ENCODE measurements at places on chromosomes 4 and X.

DNA sequence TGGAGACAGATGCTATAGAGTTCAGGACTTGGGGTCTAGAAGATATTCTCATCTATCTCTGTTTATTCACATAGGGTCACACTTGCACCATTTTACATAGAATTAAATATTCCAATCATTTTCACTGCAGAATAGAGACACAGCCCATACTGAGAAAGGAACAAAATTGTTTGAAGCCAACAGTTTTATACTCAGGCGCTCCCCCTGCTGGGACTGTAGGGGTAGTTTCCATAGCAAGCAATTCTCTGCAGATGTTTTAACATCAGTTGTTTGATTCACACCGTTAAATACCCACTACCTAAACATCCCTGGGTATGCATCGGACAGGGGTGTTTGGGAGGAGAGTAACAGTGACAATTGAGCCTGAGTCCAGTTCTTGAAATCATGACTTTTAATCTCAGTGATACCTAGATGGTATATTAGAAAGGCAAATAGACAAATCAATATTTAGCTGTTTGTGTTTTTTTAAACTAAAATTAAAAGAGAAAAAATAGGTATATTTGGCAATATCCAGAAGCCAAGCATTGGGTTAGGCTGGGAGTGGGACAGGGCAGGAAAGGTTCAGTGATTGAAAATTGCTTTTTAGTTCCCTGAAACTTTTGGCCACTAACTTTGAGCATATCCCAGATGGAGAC lies 33.8 kb downstream of the LONRF3 start:
- peak; percentile 18 for DNase-seq

DNA sequence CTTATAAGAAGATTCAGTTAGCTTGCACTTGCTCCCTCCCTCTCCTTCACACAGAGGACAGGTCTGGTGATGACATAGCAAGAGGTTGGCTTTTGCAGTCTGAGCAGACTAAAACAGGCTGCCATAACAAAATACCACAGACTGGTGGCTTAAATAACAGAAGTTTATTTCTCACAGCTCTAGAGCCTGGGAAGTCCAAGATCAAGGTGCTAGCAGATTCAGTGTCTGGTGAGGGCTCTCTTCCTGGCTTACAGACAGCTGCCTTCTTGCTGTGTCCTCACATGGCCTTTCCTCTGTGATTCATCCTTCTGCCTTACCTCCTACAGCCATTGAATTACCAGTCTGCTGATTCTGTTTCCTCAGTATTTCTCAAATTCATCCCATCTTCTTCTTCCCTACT lies 13.1 kb downstream of the RP2 start:
- no peak for DNase-seq

GRCh38 chr4:101163936-101164335 lies 183.4 kb downstream of the PPP3CA start:
- DNase-seq: no peak

GRCh38 chr4:47791965-47792364 lies 45.9 kb downstream of the CORIN start:
- no peak for DNase-seq

GRCh38 chr4:21697583-21697982 lies 251.0 kb downstream of the KCNIP4 start:
- DNase-seq: no peak

DNA sequence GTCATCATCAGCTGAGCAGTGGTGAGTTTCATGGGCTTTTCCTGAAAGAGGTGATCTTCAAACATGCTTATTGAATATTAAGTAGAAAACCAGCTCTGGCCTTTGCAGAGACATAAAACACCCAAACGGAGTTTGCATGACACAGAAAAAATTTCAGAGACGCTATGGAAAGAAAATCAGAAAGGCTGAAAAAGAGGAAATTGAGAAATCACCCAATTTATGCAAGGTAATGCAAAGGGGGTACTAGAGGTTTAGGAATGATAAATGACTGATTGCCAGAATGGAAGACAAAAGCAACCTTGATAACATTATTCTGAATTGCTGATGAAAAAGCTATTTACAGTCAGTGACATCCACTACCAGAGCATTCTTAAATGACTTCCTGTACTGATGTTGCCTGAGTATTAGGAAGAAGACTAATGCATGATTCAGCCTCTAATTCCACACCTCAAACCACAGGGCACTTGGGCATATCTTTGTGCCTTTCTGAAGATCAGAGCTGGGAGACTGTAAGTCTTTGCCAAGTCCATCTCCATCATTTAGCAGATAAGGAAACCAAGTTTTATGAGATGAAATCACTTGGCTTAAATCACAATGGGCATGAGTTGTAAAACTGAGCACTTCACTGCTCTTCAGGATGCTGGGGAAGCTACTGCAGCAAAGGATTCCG lies 565.7 kb downstream of the PPARGC1A start:
- no peak for DNase-seq

DNA sequence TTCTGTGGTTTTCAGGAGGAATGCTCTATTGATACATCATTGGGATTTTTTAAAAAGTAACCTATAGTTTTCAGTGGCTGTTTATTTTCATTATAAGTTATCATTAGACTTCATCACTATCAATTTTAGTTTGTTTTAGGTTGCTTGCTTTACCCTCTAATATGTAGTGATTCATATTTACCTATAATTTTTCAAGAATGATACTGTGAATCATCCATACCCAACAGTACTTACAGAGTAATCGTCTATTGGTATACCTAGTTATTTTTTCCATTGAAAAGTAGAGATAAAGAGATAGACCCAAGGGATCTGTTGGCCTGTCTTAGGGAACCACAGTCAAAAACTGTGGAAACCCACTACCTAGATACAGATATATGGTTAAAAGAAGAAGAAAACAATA lies 83.3 kb downstream of the KLHL34 start:
- no peak for DNase-seq

DNA sequence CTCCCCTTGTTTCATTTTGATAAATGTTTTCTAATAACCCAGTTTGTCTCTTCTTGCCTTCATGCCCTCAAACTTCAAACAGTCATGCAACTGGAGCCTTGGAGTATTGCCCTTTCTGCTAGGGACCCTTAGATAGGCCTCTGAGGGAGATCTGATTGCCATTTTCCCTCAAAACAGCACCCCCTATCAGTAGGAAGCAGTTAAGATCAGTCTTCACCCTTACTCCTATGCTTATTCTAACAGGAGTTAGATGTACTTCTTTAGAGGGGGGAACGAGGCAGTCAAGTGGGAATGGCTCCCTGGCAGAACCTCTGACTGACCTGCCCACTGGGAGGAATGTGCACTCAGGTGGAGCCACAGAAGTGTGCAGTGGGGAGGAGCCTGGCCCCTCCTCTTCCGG lies 74.1 kb downstream of the FAM47A start:
- no peak for DNase-seq

- no peak for DNase-seq
These were observed 133.8 kb downstream of the PALLD start for GRCh38 chr4:168630445-168631187.

DNA sequence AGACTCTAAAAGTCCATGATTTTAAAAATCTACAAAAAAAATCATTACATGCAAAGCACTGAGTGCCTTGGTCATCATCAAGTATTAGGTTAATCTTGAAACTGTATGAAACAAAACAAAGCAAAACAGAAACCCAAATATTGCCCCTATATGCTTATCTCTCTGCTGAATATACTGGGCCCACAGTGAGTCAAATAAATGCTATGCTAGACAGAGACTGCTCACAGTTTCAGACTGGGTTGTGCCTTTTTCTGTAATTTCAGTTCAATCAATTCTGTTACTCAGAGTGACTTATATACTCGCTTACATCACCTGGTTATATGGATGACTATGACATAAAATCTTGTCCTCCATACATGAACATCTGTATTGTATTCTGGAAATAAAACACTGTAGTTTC lies 257.1 kb upstream of the ACTRT1 start:
- no peak for DNase-seq

DNA sequence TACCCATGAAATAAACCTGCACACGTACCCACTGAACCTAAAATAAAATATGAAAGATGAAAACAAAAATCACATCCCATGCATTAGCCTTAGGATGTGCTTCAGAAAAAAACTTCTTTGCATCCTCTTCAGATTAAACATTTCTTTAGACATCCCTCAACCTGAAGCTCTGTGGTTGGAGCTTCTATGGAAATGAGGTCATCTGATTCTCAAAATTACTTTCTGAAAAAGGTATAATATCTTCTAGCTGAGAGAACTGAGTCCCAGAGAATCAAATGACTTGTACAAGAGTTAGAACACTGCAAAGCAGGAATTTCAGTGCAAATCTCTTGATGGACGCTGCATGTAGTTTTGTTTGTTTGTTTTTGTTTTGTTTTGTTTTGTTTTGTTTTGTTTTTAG lies 19.1 kb upstream of the ANTXR2 start:
- no peak for DNase-seq

DNA sequence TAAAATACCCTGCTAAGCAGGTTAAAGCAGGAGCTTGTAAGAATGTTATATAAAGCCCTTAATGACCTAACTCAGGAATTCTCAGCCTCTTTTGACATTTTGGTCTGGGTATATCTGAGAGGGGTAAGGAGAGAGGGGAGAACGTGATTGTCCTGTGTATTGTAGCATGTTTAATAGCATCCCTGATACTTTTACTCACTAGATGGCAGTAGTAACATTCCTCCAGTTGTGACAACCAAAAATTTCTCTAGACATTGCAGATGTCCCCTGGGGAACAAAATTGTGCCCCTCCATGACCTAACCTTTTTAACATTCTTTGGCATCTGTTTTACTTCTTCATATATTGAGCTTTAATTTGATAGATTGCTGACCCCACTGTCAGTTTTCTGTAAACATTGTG lies 17.9 kb downstream of the SMARCA5 start:
- DNase-seq: no peak

GRCh38 chr4:87353592-87353991 lies 30.9 kb upstream of the HSD17B13 start:
- DNase-seq: no peak

- DNase-seq: no peak
These were observed 872.5 kb upstream of the ADGRL3 start for GRCh38 chr4:60327651-60328050.

- no peak for DNase-seq
These were observed 136.8 kb downstream of the PCDH7 start for GRCh38 chr4:30856795-30857564.

DNA sequence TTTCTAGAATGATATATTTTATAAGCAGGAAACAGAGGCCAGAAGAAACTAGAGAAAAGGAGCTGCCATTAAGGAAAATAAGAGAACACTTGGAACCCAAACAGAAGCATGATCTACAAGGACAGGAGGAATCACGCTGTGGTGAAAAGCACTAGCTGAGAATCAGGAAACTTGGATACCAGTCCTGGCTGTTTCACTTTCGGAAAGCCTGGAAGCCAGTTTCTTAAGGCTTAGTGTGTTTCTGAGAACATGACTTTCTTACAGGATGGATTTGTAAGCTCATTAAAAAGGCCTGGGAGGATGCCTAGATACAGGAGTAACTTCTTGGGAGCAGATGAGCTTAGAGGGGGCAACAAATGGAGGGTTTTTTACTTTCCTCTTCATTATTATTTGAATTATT lies 36.9 kb downstream of the TLL1 start:
- no peak for DNase-seq

DNA sequence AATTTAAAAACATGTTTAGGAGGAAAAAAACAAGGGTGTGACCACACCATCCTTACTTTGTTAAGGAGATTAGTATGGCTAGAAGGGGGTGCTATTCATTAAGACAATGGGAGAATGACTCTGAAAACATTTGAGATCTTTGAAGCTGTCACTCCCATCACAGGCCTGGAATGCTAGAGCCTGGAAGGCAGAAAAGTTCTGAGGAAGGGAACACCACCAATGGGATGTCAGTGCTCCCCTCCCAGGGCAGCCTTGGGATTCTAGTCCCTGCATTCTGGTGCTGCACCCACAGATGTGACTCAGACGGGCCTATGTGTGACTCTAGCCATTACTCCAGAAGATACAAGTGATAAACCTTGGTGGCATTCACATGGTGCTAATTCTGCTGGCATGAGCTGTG lies 162.2 kb upstream of the ANXA10 start:
- DNase-seq: no peak

GRCh38 chrX:43939187-43939926 lies 33.8 kb downstream of the NDP start:
- no peak for DNase-seq

DNA sequence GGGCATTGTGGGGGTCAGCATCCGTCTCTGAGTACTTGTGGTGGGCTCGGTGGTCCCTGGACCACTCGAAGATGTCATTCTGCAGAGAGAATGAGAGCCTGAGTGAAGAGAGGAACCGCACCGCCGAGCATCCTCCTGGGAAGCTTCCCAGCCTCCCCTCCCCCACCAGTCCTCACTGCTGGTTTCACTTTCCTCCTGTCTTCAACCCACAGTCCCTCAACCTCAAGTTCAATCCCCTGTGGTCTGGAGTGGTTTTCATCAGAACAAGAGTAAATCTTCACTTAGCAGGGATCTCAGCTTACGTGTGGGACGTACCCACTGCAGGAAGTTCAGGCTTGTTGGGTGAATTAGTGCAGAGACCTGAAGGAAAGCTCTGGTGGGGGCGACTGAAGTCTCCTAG lies 117.8 kb downstream of the SCD5 start:
- peak; percentile 49 for DNase-seq

DNA sequence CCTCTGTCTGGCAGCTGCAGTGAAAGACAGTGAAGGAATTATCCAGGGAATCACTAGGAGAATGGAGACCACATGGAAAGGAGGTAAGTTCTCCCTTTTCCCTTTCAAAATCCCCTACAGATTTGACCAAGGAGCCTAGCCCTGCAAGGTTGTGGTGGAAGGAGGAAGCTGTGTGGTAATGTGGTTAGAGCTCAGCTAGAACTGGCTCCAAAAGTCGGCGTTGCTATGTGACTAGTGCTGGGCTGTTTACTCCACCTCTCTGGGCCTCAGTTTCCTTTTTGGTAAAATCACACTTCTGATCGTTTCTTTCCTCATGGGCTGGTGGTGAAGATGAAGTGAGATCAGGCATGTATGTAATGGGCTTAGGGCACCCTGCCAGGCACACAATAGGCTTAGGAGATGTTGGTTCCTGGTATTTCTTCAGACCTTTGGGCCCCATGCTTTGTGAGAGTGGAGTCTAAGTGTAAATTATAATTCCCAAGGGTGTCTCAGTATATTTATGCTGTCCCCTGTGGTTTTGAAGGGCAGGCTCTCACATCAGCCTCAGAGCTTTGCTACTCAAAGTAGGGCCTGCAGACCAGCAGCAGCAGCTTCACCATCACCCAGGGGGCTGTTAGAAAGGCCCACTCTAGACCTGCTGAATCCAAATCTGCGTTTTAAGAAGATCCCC lies 183.7 kb upstream of the BCOR start:
- DNase-seq: peak; percentile 21

All from DND-41 (cell line).